Umbilical cord (tissue), 2 donors: ENCODE measurements at places on chromosomes 5 and 9. TPM values are rescaled to one million over a fixed set of nuclear protein-coding genes. Genes with fewer than 3 reads are reported as not detected.

The TSSK1B gene
- 2.9 TPM for total RNA-seq

The NTNG2 gene
- 3.9 TPM for total RNA-seq

DNA sequence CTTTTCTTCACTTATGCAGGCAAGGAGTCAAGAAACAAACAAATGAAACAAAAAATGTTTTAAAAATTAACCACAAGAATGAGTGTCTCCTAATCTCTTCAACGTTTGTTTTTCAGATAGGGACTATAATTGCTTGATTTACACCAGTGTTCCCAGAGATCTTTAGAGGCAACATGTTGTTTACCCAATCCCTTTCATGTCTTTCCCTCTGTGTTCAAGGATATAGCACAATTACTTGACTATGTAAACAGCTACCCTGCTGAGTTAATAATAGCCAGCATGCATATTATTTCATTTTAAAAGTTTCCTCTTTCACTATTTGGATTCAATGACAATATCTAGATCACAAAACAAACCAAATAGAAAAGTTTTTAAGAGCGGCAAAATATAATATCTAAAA, 25.1 kb upstream of the SHISAL2B start:
- no peak for DNase-seq

- DNase-seq = no peak
Observed at GRCh38 chr9:129632460-129632859, 6.5 kb downstream of the NTMT1 start.

GRCh38 chr9:122398371-122398924, 27.6 kb downstream of the PTGS1 start:
- DNase-seq = no peak

- DNase-seq = no peak
Observed at GRCh38 chr9:76887003-76887821, 18.7 kb downstream of the PRUNE2 start.

GRCh38 chr5:141742866-141743851, 61.1 kb upstream of the ARAP3 start:
- peak; percentile 33 for DNase-seq
